Mesenchymal stem cell (in vitro differentiated cells and primary cell): ENCODE measurements at places on chromosomes 16 and 17.

DNA sequence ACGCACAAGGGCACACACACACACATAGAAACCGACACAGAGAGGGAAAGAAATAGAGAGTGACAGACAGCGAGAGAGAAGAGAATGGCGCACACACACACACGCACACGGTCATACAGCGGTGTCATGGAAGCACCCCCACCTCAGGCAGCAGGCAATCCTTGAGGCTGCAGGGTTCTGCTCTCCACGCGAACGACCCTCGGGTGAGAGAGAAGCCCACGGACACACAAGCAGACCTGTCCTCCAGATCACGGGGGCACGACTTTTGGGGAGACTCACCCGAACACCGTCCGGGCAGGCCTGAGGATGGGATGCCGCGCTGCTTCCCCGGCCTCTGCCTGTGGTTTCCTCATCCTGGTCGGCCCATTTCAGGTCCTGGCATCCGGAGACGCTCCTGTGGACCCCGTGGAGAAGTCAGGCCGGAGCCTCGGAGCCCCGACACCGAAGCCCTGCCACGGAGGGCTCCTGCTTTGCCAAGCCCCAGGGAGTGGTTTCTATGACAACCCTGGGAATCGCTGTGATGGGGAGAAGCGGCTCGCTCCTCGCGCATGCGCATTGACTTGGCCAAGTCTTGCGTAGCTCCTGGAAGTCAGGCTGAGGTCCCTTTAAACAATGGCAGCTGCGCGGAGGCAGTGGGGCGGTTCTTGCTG lies 118.2 kb upstream of the KCNJ18 start:
- no peak for DNase-seq

DNA sequence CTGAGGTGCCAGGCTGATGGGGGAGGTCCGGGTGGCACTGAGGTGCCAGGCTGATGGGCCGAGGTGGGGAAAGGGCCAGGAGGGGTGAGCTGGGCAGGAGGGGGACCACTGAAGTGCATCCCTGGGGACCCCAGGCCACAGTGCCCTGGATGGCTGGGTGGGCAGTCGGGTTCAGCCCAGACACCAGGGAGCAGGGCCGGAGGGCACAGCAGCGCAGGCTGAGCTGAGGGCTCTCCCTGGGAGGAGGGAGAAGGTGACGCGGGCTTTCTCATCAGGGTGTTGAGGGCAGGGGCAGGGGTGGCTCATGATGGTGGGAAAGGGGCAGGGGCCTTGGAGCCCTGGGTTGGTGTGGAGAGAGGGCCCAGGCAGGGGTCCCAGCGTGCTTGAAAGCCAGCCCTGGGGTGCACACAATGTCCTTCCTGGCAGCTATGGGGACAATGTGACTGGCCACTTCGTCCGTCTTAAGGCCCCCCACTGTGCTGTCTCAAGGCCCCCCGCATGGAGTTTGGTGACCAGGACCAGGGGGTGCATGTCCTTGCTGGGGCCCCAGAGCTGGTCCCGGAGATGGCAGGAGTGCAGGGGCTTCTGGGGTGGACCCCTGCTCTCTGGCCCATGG lies 16.0 kb downstream of the CD7 start:
- no peak for DNase-seq

GRCh38 chr17:35022536-35023063 lies 40.9 kb downstream of the RFFL start:
- DNase-seq, result peak; percentile 97

DNA sequence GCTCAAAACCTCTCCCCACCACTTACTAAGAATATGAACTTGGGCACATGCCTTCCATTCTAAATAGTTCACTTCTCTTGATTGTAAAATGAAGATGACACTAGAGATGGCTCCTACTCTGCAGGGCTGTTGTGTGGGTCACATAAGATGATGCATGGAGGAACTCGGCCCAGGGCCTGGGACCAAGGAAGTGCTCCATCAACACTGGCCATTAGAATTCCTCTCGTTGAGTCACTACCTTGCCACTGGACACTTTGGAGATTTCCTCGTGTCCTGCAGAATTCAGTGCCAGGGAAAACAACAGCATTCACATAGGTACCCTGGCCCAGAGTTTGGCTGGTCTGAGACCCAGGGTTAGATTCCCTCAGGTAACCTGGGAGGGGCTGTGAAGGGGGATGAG lies 18.6 kb downstream of the HNF1B start:
- no peak for DNase-seq

GRCh38 chr17:77115510-77115909 lies 25.3 kb upstream of the SEC14L1 start:
- DNase-seq, result peak; percentile 50

DNA sequence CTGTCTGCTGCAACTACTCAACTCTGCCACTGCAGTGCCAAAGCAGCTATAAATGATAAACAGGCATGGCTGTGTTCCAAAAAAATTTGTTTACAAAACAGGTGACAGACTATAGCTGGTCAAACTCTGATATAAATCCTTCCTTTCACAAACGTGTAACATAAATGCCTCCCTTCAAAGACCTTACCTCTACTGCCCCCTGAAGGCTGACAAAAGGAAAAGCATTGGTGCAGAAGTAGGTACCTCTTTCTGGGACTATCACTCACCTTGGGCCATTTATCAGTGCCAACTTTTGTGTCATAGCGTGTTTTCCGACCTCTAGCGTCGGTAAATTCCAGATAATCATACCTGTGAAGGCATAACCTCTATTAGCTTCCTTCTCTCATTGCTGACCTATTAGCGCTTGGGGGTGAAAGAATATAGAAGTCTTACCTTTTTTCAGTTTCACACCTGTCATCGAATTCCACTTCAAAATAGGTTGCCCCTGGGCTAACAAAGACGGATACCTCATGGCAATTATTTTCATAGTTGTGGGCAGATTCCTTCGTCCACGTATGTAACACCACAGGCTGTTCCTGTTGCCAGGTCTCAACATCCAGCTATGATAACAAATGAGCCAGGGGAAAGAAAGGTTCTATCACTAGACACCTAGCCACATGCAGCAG lies 67.9 kb downstream of the ZZEF1 start:
- DNase-seq, result peak; percentile 44

DNA sequence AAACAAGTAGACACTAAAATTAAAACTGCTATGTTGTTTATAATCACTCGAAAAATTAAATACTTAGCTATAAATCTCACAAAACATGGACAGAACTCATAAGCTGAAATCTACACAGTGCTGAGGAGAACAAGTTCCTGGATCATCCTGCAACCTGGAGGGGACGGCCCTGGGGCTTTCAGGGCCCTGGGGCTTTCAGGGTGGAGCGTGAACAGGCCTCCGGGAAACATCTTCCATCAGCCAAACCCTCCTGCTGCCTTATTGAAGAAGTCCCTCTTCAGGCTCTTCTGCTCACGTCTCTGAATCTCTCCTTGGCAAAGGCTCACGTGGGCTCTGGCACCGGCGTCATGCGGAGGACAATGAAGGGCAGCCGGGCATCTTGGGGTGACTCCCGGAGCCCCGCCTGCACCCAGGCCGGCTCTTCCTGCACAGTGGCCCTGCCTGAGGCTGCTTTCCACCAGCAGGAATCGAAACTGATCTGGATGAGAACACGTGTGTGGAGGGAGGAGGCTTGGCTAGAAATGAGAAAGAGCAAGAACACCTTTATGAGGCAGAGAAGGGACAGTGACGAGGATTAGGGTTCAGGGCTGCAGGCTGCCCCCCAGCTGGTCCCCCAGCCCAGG lies 127.3 kb downstream of the CDRT15L2 start:
- DNase-seq, result no peak

DNA sequence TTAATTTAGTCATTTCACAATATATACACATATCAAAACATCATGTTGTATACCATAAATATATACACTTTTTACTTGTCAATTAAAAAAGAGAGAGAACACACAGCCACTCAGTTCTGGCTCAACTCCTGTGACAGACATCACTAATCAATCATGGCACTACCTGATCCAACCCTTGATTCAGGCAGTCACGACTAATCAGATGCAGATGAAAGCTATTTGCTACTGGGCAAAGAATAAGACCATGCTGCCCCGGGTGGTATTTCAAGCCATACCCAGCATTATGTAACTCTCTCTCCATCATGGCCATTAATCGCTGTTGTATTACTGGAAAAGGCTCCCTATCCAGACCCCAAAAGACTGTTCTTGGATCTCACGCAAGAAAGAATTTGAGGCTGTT lies 345.7 kb downstream of the HAPSTR1 start:
- no peak for DNase-seq

DNA sequence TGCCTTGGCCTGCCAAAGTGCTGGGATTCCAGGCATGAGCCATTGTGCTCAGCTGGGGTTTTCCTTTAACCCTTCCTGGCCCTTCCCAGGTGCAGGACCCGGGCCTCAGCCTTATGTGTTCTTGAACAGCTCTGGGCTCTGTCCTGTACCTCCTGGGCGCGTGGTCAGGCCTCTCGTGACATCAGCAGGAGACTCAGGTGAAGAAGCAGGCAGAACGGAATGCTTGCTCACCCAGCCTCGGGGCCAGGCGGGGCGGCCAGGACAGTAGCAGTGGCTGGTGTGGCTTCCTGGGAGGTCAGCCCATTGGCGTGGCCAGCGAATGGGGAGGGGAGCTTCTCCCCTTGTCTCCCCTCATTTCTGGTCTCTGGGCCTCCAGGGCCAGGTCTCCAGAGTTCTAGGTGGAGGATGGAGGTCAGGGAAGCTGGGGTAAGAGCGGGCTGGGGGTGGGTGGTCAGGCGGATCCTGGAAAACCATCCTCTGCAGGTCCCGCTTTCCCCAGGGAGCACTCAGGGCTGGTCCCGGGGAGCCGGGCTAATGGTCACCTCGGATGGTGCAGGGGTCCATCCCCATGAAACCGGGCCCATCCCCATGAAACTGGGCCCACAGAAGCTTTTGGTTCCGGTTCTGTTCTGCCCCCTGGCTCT lies 281.5 kb downstream of the SEC14L1 start:
- no peak for DNase-seq

DNA sequence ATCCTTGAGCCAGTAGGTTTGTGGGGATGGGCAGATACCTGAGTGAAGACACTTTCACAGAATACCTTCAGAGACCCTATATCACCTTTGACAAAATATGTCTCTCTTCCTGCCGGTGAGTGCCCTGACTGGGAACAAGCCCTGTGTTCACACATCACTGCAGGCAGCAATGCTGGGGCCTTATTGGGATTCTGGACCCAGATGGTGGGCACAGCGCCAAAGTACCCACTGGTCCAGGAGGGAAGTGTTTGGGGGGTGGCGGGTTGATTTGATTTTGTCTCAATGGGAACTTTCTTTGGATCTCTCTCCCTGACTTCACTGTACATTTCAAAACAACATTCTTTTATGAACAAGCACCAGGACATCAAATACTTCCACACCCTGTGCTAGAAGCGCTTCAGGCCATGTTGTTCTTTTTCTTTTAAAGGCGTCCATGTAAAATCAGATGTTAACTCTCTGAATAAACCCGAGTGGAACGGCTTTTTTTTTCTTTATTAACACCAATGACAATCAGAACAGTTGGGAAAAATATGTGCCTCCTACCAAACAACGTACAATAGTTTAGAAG lies 62.4 kb upstream of the AKTIP start:
- no peak for DNase-seq

DNA sequence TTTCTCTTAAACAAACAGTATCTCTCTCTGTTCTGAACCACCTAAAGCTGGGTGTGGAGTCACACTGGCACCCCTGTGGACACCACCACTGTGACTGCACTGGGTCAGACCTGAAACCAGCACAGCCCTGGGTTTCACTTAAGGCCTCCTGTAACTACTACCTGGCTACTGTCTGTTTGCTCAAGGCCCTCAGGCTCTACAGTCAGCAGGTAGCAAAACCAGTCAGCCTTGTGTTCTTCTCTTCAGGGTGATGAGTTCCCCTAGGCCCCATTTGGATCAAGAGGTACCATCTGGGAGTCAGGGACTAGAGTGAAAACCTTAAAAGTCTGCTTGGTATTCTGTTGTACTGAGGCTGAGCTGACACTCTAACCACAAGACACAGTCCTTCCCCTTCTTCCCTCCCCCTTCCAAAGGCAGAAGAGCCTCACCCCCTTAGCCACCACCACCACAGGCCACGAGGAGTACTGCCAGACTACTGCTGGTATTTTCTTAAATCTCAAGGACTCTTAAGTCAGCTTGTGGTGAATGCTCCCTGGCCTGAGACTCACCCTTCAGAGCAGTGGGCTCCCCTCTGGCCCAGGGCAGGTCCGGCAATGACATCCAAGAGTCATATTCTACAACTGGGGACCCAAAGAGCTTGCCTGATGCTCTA lies 153.2 kb upstream of the MON1B start:
- no peak for DNase-seq

DNA sequence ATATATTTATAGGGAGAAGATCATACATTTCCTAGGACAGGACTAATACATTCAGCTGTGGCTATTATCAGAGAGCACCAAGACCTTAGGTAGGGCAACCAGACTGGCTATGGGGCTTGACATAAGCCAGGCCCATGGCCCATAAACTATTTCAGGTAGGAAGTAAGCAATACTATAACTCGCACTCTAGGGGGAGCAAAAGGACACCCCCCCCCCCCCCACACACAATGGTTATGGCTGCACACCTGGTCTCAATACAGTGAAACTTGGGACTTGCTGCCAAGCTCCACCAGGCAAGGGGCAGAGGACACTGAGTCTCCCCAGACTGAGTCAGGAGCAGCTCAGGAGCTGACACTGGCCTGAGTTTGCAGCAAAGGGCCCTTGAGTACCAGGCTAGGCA lies 348.9 kb upstream of the ASIC2 start:
- no peak for DNase-seq

DNA sequence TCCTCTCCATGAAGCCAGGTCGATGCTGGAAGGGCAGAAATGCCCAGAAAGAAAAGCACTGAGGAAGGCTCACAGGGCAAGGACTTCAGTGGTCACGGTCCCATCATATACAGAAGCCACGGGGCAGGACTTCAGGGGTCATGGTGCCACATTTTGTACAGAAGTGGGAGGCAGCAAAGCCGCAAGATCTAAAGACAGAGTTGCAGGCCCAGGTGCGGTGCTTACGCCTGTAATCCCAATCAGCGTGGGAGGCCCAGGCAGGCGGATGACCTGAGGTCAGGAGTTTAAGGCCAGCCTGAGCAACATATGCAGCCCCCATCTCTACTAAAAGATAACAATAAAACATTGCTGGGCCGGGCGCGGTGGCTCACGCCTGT lies 96.0 kb downstream of the NXN start:
- DNase-seq, result no peak

GRCh38 chr16:53805752-53806151 lies 101.8 kb downstream of the FTO start:
- DNase-seq, result no peak

DNA sequence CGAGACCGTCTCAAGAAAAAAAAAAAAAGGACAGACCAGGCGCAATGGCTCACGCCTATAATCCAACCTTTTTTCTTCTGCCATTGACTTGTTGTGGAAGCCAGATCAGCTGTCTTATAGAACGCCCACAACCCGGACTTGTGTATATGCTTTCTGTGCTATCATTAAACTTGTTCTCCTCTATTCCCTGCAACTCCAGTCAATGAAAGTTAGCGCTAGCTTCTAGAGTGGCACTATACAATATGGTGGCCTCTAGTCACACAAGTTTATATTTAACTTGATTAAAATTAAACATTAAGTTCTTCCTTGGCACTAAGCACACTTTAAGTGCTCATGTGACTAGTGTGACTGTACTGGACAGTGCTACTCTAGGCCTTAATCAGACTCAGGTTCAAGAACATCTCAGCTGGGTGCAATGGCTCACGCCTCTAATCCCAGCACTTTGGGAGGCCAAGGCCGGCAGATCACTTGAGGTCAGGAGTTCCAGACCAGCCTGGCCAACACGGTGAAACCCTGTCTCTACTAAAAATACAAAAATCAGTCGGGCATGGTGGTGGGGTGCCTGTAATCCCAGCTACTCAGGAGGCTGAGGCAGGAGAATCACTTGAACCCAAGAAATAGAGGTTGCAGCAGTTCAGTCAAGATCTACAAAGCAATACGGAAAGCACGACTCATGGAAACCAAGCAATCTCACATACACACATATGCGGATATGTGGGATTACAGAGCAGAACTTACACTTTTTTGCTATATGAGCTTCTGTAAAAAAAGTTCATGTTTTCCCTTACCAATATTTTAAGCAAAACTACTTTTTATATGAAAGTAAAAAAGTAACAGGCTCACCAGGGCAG lies 18.8 kb upstream of the GLG1 start:
- DNase-seq, result no peak
